ENCODE measurements at places on chromosomes 13 and 19.

DNA sequence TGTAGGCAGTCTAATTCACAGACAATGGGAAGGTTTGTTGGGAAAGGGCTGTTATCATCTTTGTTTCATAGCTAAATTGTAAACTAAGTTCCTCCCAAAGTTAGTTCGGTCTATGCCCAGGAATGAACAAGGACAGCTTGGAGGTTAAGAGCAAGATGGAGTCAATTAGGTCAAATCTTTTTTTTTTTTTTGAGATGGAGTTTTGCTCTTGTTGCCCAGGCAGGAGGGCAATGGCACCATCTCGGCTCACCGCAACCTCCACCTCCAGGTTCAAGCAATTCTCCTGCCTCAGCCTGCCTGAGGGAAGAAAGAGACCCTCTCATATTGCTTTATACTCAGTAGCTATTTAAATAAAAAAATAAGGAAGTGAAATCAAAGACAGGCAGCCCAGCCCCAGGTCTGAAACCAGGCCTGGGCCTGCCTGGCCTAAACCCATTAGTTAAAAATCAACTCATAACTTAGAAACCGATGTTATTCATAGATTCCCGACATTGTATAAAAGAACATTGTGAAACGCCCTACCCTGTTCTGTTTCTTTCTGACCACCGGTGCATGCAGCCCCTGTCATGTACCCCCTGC is 297.4 kb upstream of the SGCG start:
- DNase-seq, result no peak

DNA sequence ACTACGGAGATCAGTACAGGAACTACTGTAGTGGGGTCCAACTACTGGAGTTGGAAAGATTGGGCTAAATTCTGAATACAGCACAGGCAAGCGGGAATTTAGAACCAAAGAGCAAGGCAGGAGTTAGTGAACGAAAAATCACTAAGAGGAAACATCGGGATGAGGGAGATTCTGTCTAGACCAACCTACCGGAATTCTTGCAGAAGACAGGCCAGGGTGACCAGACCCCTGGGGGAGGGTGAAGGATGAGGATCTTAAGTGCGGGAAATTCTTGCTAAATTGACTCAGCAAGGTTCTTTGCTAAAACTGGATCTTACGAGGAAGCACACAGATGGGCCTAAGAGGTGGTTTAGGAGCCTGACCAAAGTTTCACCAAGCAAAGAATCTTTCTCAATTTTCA is 13.2 kb upstream of the PSPC1 start:
- no peak for DNase-seq

DNA sequence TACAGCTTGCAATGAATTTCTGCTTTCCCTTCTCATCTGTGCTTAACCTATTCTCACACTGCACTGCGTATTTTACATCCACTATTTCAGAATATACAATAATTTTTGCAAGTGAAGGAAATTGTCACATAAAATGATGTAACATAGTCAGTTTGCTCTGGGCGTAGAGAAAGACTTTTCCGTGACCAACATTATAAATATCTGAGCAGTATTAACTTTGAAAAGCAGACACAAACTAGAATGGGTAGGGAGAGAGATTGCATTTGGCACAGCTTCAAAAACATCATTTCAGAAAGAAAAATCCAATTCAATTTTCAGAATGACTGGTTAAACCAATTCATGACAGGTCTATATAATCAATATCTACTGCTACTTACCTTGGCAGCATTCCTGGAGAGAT is 352.5 kb upstream of the MIR17HG start:
- DNase-seq, result no peak

DNA sequence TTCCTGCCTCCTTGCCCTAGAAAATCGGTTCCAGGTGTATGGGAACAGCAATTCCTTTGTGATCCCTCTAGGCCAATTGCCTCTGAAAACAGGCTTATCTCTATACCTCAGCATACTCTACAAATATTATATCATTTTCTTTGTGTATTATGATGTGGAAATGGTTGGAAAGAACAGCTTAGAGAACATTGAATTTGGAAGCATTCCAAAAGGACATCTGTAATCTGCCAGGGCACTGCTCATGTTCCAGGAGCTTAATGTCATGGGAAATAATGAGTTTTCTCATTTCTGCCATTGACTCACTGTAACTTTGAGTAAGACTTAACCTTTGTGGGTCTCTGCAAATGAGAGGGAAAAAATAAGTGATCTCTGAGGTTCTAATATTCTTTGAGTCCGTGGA is 147.3 kb downstream of the UFM1 start:
- no peak for DNase-seq

DNA sequence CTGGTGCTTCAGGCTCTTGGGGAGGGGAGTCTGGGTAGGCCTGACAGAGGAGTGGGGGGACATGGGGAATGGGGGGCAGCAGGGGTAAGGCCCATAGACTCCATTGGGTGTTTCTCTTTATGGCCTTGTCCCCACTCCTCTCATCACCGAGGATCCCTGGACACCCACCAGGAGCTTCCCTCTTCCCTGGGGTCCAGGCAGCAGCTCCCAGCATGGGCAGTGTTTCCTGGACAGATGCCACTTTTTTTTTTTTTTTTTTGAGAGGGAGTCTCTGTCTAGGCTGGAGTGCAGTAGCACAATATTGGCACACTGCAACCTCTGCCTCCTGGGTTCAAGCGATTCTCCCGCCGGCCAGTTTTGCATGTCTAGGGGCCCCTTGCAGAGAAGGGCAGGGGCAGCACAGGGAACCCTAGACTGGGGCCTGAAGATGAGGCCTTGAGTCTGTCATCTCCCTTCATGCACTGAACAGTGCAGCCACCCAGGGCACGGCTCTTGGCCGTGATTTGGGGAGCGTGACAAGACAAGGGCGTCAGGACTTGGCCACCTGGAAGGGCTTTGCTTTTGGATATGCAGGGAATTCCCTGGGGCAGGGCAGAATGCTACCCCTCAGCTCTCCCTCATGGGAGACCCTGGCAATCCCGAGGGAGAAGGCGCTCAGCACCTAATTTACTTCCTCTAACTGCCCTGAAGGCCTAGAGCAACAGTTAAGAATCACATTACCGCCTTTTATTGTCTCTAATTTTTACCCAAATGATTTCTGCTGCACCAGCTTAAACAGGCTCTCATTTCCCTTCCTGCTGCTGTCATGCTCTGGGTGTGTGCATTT is 213.9 kb upstream of the ZNF536 start:
- DNase-seq, result no peak

DNA sequence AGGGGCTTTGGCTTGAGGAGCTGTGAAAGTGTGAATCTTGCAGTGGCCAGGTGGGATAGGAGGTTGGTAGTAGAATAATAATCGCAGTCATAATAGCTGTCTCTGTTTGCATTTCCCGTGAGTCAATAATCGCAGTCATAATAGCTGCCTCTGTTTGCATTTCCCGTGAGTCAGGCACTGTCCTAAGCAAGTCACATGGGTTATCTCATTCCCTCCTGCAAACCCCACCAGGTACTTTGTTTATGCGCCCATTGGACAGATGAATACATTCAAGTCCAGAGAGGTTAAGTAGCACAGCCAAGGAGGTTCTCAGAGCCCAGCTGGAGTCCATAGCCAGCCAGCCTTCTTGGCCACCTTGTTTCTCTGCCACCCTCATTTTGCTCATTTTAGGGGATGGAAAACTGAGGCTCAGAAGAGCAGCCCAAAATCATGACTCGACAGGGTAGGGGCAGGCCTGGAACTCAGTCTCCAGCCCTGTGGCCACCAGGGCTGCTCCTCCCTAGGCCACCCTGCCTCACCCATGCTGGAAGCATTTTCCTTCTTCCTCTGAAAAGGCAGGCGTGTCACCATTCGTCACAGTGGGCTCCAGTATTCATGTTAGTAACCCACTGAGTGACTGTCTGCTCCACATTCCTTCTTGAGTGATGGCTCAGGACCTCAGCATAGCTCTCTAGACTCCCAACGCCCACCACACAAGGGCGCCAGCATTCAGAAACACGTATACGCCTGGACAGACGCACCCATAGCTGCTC is 206.2 kb downstream of the URI1 start:
- no peak for DNase-seq

DNA sequence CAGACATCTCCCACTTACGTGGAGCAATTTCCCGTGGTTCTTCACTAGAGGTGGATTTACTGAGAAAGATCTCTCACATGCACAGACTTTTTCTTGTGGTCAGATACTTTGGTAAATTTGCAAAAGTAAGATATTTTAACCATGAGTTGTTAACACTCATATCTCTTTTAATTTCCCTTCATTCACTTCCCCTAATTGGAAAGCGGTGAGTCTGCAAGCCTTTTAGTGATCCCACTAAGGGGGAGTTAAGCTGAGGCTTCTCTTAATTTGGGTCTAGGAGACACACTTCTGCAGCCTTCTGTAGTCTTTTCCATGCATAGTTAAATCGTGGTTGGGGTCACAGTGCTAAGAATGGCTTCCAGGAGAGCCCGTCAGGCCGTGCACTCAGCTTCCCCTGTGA is 30.7 kb upstream of the SERPINE3 start:
- no peak for DNase-seq

DNA sequence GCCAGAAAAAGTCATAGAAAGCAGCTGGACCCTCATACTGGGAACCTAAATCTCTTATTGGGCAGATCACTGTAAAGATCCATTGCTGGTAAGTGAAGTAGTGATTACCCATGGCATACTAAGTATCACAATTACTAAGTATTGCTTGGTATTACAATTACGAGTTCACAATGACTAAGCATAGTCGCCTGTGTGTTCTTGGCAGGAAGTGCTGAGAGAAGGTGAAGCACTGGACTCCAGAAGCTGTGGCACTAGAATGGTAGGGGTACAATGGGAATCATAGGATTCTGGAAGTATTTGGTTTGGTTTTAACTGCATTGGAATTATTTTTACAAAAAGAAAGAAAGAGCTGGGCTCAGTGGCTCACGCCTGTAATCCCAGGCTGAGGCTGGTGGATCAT is 20.3 kb downstream of the LGALS16 start:
- no peak for DNase-seq

DNA sequence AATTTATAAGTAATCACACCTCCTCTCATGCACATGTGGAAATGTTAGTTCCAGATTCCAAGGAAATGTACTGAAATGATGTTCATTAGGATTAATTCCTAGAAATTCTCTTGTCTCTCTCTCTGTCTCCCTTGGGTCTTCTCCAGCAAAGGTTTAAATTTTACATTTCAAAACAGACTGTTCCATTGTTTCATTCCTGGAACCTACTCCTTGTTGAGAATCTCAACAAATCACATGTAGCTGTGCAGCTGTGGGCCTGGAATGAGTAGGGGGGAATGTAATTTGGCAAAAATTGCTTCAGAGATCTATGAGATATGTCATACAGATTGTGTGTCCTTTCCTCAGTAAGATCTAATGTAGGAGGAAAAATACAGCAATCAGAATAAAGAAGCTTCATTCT is 46.2 kb upstream of the RFXAP start:
- DNase-seq, result no peak

GRCh38 chr19:6593651-6594416 is 2.9 kb upstream of the CD70 start:
- no peak for DNase-seq

Measured in naive thymus-derived CD8-positive, alpha-beta T cell (primary cell).